ENCODE measurements at places on chromosomes 6 and 20. TPM values are rescaled to one million over a fixed set of nuclear protein-coding genes. Genes with fewer than 3 reads are reported as not detected.

- H3K36me3 ChIP-seq = no peaks in the 10 kb centered on the region
- H3K4me1 ChIP-seq = no peaks in the 10 kb centered on the region
- no peak for DNase-seq
- H3K27me3 ChIP-seq = no peaks in the 10 kb centered on the region
- no peak overlapping the region for H3K4me3 ChIP-seq
- no peak overlapping the region for H3K27ac ChIP-seq
Observed at GRCh38 chr20:19017104-19017690, 195.2 kb upstream of the SLC24A3 start.

KCNQ2 gene
- total RNA-seq = 0.36 TPM

PACRG gene
- 1.4 TPM for total RNA-seq

DNA sequence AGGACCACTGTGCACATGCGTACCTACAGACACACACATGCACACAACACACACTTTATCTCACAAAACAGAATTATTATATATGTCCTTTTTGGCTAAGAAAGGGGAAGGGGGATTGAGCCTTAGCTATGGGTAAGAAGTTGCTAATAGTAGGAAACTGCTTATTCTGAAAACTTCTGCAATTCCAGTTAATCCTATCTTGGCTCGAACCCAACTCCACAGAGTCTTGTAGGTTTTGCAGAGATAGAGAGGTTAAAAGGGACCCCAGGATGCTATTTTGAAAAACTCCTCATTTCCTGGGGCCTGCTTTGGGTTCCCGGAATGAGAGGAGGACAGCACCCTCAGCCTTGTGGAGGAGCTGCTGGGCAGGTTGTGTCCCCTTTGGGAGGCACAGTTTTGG is 233.8 kb downstream of the CLIC5 start:
- H3K4me3 ChIP-seq = no peak overlapping the region
- DNase-seq = no peak
- no peaks in the 10 kb centered on the region for H3K27me3 ChIP-seq
- no peaks in the 10 kb centered on the region for H3K4me1 ChIP-seq
- no peak overlapping the region for H3K27ac ChIP-seq

PSORS1C1 gene
- total RNA-seq = 2.2 TPM

DNA sequence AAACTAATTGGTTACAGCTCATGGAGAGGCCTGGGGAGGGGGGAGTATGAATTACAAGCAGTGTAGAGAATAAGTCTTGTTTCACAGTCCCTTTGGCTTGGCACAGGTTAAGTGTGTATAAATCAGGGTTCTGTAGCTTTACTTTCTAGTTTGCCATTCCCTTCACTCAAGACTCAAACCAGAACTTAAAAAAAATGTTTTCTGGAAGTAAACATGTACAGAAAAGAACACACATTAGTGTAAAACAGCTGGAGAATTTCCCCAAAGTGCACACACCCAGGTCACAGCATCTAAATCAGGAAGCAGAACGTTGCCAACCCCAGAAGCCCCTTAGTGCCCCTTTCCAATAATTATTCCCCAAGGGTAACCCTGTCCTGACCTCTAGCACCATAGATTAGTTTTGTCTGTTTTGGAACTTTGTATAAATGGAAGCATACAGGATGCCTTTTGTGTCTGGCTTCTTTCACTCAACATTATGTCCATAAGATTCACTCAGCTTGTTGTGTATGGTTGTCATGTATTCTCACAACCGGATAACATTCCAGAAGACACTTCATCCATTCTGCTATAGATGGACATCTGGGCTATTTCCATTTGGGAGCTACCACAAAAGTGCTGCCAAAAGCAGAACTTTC is 33.7 kb upstream of the SCUBE3 start:
- no peaks in the 10 kb centered on the region for H3K27me3 ChIP-seq
- DNase-seq = no peak
- H3K27ac ChIP-seq = peak overlapping the region; percentile 60
- H3K4me1 ChIP-seq = peaks cover 64% of the 10 kb centered on the region
- H3K4me3 ChIP-seq = no peak overlapping the region
- H3K36me3 ChIP-seq = no peaks in the 10 kb centered on the region

SEMG1 gene
- not detected for total RNA-seq

DNA sequence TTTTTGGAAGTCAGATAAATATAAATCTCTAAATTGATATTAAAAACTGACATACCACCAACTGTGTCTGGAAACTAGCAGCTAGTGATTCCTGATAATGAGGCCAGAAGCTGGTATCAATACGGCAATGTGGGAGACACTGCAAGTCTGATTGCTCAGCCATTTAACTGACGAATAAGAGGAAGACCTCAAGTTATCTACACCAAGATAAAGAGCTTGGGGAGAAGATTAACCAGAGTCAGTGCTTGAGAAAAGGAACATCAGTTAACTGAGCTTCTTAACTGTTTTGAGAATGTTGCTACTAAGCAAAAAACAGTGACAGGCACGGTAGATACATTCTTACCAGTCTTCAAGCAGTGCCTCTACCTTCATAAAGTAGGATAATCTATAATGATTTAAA is 140.4 kb upstream of the TENT5A start:
- H3K27me3 ChIP-seq = no peaks in the 10 kb centered on the region
- H3K27ac ChIP-seq = peak overlapping the region; percentile 17
- peaks cover 67% of the 10 kb centered on the region for H3K4me1 ChIP-seq
- no peaks in the 10 kb centered on the region for H3K36me3 ChIP-seq
- no peak overlapping the region for H3K4me3 ChIP-seq
- DNase-seq = no peak

DNA sequence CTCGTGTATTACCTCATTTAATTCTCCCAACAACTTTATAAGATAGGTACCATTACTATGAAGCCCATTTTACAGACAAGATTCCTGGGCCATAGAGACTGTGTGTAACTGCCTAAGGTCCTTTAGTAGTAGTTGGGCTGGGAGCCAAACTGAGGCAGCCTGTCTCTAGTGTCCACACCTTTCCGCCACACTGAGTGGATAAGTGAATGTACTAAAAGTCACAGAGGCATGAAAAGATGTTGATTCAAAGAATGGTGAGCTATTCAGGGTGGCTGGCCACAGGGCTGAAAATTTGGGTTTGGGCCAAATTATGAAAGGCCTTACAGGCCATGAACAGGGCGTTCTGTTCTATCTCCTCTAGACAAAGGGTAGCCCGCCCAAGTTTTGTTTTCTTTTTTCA is 11.0 kb downstream of the CD24 start:
- H3K4me1 ChIP-seq = no peaks in the 10 kb centered on the region
- H3K36me3 ChIP-seq = no peaks in the 10 kb centered on the region

MAN1A1 gene
- total RNA-seq = 67.2 TPM

TMEM244 gene
- total RNA-seq = not detected

DNA sequence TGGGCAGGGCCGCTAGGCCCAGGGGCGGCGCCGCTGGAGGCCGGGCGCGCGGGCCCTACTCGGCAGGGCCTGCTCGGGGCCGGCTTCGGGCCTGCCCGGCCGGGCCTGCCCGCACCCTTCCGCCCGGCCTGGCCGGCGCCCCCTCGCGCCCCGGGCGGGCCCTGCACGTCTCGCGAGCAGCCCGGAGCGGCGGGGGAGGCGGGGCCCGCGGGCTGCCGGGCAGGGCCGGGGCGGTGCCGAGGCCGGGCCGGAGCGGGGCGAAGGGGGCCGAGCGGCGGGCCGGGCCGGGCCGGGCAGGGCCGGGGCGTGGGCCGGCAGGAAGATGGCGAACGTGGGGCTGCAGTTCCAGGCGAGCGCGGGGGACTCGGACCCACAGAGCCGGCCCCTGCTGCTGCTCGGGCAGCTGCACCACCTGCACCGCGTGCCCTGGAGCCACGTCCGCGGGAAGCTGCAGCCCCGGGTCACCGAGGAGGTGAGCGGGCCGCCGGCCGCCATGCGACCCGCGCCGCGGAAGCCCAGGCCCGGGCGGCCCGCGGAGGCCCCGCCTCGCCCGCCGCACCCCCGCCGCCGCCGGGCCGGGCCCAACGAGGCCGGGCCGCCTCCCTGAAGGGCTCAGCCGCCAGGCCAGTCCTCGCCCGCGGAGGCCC is at the start of gene NPEPL1:
NPEPL1 (plus strand) TSS at position 222 of the 647 bp plus-strand sequence; CDS start at position 323, 101 bp downstream.
- peaks cover 14% of the 10 kb centered on the region for H3K36me3 ChIP-seq
- peak within 1 kb of the TSS; percentile 68 for H3K27ac ChIP-seq
- peak within 1 kb of the TSS; percentile 70 for H3K4me3 ChIP-seq
- peaks cover 23% of the 10 kb centered on the region for H3K4me1 ChIP-seq

BPIFB1 gene
- not detected for total RNA-seq

DNA sequence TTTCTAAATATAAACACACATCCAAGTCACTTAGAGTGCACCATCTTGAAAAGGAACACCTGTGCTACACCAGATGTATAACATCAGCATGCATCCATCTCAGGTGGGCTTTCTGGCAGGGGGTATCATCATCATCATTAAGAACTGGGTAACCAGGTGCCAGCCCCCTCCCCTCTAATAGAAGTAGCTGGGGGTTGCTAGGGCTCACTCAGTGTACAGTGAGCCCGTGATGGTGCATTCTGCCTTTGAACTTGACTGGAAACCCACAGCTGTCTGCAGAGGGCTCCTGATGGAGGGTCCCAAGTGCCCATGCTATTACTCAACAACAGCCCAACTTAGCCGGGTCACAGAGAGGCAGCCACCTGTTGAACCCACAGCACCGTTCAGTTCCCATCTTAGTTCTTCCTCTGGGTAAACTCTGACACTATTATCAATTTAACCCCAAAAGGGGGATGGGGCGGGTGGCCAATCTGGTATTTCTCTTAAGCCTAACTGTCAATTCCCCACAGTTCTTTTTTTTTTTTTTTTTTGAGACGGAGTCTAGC is 32.7 kb upstream of the CCND3 start:
- H3K4me1 ChIP-seq = peaks cover 22% of the 10 kb centered on the region
- no peak overlapping the region for H3K27ac ChIP-seq
- no peak for DNase-seq

AHI1 gene
- 44.5 TPM for total RNA-seq

PPT2 gene
- 8.3 TPM for total RNA-seq

NCOA3 gene
- 41.5 TPM for total RNA-seq

DNA sequence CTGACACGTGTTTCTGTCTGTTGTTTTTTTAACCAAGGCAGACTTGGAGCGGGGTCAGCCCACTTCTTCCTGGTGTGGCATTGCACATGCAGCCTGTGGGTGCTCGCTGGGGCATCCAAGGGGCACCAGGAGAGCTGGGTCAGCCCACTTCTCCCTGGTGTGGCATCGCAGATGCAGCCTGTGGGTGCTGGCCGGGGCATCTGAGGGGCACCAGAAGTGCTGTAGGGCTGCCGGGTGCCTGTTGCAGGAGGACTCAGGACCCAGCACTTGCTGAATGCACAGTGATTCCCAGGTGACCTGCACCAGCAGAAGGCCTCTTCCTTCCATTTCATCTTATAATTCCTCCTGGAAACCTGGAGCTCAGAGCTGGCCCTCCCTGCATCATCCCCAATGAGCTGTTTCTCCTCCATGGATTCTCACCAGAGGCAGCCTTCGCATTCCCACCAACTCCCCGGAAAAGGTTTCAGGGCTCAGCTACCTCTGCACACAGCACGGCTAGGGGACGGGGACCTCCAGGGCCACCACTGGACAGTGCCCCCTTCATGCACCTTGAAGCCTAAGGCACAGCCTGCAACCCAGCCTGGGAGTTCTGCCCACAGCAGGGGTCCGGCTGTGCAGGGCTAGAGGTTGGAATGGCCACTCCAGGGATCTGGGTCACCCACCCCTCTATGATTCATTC is 218.8 kb downstream of the TAF4 start:
- DNase-seq = peak; percentile 76
- H3K4me3 ChIP-seq = no peak overlapping the region
- H3K4me1 ChIP-seq = no peaks in the 10 kb centered on the region
- H3K27ac ChIP-seq = no peak overlapping the region
- no peaks in the 10 kb centered on the region for H3K27me3 ChIP-seq

- no peaks in the 10 kb centered on the region for H3K36me3 ChIP-seq
- no peaks in the 10 kb centered on the region for H3K27me3 ChIP-seq
- peak; percentile 95 for DNase-seq
- H3K4me3 ChIP-seq = peak overlapping the region; percentile 51
Observed at GRCh38 chr20:50415516-50416268, 94.5 kb upstream of the PTPN1 start.

RMND1 gene
- total RNA-seq = 55.7 TPM

RAB44 gene
- under 0.01 TPM for total RNA-seq

DNA sequence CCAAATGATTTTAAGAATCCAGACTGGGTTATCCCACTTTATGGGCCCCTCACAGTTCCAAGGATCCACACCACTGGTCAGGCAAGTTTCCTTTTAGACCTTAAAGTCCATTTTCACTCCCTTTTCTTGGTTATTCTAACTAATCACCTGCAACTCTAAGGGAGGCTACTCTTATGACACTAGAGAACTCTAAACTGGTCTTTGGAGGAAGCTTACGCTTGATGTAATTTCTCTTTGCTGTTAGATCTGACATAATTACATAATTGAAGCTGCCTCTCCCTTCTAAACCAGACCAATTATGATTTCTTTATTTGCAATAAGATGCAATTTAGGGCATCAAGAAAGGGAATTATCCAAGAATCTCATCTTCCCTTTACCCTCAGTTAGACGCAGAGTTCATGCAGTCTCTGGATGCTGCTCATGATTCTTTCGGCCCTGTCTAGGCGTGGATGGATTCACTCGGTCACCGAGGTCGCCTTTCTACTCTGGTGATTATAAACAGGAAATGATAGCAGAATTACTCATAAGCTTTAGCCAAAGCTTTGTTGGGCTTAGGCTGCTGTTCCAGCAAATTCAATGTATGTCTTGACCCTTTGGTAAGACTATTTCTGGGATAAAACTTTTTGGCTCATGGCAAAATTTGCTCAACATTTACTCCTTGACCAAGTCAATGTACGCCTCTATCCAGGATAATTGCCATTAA is 166.4 kb upstream of the PRND start:
- no peaks in the 10 kb centered on the region for H3K36me3 ChIP-seq
- peak; percentile 75 for DNase-seq
- H3K27me3 ChIP-seq = no peaks in the 10 kb centered on the region
- no peak overlapping the region for H3K4me3 ChIP-seq
- no peak overlapping the region for H3K27ac ChIP-seq
- peaks cover 9% of the 10 kb centered on the region for H3K4me1 ChIP-seq

DNA sequence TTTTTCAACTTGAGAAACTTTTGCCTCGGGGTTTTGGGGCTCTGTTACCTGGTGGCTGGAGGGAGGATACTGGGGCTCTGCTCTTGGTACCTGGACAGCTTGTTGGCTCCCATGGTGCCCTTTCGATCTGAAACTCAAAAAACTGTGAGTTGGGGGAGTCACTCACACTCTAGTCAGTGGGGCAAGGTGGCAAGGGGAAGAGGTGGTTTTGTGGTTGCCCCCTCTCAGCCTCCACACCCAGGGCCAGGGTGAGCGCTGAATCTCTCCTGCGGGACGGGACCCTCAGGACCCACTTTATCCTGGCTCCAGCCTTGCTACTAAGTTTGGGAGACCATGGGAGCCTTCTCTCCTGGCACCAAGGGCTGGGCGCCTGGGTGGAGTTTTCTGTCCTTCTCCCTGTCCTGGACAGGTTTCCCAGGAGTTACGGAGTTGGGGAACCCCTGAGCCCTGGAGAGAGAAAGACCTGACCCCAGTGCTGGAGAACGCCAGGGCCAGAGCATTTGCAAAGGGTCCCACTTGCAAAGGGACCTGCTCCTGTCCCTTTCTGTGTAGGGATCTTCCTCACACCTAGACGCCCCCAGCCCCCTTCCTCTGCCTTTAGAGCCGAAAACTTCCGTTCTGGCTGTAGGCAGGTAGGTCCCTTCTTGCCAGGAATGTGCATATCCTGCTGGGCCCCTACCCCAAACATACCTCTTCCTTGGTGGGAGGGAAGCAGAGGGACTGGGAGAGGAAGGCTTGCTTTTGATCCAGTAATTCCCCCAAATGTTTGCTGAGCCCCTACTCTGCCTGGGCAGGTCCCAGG is 2.9 kb downstream of the FOXP4 start:
- peaks cover 5% of the 10 kb centered on the region for H3K36me3 ChIP-seq
- no peak overlapping the region for H3K4me3 ChIP-seq
- H3K27me3 ChIP-seq = peaks cover 9% of the 10 kb centered on the region
- no peak overlapping the region for H3K27ac ChIP-seq
- peaks cover 16% of the 10 kb centered on the region for H3K4me1 ChIP-seq

BNIP5 gene
- total RNA-seq = not detected

SGK1 gene
- total RNA-seq = 91.6 TPM

All from osteoblast (primary cell).